ENCODE measurements at places on chromosomes 6 and 20. TPM values are rescaled to one million over a fixed set of nuclear protein-coding genes. Genes with fewer than 3 reads are reported as not detected.

GRCh38 chr20:63732118-63733095 is 4.1 kb upstream of the LIME1 start:
- H3K36me3 ChIP-seq = peaks cover 50% of the 10 kb centered on the region
- no peak overlapping the region for H3K4me3 ChIP-seq
- DNase-seq = no peak

DNA sequence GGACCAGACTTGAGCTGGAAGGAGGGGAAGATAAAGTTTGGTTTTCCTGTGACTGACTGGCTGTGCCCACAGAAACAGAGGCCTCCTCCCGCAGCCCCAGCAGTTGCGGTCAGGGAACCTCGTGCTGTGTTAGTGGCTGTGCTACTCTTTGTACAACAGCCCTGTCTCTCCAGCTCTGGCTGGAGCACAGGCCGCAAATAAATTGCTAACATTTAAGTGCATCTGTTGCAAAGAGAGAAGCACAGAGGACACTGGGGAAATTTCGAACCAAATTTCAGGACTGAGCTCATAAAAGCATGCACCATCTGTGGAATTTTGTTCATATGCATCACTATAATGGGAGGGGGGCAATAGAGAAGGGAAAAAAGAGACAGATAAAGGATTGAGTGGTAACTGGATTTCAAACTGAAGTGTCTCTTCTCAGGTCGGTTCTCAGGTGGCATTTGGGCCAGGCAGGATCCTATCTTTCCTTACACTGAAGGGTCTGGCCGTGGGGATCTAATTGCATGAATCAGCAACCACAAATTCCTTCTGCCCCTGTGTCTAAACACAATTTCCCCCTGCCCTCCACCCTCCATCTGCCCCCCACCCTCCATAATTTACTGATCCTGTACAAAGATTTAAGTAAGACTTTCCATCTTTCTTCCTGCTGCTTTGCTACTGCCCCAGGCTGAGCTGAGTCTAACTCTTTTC is 88.9 kb upstream of the ATXN1 start:
- no peak overlapping the region for H3K27ac ChIP-seq
- H3K4me1 ChIP-seq = peaks cover 43% of the 10 kb centered on the region
- peaks cover 10% of the 10 kb centered on the region for H3K27me3 ChIP-seq
- no peak for DNase-seq
- no peak overlapping the region for H3K4me3 ChIP-seq

Gene EPPIN
- not detected for total RNA-seq

Gene SNX21
- 1.6 TPM for total RNA-seq

Gene RPP40
- 3.4 TPM for total RNA-seq

DNA sequence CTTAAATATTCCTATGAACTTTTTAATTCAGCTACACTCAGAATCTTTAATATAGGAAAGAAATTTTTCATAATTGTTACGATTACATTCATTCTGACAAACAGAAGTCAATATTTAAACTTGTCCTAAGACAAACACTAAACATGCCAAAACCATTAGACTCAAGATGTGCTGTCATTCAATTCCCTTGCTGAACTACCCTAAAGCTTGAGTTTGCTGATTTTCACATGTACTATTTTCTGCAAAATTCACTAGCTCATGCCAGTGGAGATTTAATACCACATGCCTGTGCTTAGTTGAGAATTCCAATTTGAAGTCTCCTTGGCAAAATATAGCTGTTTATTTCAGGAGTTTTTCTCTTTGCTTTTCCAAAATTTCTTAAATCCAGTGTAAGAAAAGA is 448.0 kb downstream of the COL12A1 start:
- H3K27me3 ChIP-seq = no peaks in the 10 kb centered on the region
- no peaks in the 10 kb centered on the region for H3K4me1 ChIP-seq
